ENCODE measurements at places on chromosomes 5 and 9.

DNA sequence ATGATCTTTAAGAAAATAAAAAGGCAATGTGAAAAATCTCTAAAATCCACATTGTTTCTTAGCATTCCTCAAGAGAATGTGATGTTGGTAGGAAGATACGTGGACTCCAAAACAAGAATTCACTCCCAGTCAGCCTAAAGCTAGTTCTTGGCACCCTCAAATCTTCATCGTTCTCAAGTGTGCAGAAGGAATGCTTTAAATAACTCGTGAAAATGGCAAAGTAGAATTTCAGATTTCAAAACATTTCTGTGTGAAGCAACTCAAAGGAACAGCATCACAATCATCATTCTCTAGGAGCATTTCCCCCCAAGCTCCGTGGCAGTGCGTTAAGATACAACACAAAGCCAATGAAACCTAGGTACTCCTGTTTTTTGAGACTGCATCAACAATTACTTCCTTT, 185.1 kb upstream of the DMAC1 start:
- DNase-seq, result no peak

DNA sequence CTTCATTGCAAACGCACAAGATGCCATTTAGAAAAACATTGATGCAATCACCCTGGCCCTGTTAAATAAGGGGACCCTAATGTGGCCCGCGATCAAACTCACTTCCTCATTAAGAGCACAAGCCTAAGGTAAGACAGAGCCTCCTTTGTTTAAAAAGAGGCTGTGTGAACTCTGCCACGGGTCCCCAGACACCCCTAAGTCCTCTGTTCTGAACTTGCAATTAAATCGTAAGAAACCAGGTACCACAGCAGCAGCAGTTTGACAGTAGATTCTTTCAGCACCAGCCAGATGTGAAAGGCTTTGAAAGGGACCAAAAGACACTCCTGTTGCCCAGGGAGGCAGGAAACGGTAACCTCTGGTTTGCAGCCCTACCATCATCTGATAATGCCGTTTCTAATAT, 346.3 kb downstream of the TMEM167A start:
- no peak for DNase-seq

- DNase-seq, result no peak
Measured at GRCh38 chr5:102591650-102592049, 92.8 kb upstream of the SLCO6A1 start.

GRCh38 chr5:86330736-86331135, 287.0 kb upstream of the COX7C start:
- DNase-seq, result no peak

DNA sequence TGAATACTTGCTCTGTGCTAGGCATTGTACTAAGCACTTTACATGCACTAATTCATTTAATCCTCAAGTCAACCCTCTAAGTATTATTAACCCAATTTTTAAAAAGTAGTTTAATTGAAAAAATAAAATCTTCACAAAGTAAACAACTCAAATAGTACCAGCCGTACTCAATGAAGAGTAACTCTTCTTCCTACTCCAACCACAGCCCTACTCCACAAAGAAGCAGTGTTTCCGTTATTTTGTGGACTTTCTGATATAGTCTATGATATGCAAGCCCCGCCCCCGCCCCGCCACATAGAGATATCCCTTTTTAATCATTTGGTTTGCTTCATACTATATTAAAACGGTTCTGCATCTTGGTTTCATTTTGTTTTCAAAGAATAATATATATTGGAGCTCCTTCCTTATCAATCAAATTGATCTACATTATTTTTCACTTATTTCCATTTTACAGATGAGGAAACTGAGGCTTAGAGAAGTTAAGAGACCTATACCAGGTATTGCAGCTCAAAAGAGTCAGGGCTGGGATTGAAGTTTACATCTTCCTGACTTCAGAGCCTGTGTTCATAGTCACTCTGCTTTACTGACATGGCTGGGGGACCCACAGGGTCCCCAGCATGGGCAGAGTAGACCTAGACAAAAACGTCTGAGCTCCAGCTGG, 78.6 kb downstream of the PCDH1 start:
- DNase-seq, result no peak

DNA sequence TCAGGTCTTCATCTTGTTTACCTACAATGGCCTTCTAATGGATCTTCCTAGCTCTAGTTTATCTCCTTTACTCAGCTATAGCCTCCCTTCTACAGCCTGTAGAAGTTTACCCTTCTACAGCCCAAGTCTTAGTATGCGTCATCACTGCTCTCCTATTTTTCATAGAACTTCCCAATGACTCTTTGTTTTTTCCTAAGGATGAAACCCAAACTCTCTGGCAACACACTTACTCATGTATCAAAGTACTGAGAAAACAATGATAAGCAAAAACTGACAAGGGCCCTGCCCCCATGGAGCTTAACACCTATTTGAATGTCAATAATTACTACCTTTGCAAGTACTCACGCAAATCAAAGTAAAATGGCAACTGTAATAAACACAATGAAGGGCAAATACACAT, 33.7 kb downstream of the LEAP2 start:
- DNase-seq, result no peak

DNA sequence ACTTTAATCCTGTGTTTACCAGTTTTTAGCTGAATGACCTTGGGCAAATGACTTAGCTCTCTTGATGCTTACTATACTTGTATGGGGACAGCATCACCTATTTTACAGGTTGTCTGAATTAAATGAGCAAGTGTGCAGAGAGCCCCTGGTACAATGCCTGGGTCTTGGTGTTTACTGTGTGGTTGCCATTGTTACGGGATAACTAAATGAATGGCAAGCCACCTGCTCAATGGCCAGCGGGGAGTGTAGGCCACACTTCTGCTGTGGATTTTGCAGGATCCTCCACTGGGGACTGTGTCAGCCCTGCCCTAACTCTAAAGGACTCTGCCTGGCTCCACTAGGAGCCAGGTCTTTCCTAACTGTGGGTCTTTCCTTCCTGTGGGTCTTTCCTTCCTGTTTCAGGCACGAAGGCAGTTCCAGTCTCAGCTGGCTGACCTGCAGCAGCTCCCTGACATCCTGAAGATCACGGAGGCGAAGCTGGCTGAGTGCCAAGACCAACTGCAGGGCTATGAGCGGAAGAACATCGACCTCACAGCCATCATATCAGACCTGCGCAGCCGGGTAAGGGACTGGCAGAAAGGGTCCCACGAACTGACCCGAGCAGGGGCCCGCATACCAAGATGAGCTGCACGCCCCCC, 10.3 kb upstream of the GLE1 start:
- DNase-seq, result no peak

DNA sequence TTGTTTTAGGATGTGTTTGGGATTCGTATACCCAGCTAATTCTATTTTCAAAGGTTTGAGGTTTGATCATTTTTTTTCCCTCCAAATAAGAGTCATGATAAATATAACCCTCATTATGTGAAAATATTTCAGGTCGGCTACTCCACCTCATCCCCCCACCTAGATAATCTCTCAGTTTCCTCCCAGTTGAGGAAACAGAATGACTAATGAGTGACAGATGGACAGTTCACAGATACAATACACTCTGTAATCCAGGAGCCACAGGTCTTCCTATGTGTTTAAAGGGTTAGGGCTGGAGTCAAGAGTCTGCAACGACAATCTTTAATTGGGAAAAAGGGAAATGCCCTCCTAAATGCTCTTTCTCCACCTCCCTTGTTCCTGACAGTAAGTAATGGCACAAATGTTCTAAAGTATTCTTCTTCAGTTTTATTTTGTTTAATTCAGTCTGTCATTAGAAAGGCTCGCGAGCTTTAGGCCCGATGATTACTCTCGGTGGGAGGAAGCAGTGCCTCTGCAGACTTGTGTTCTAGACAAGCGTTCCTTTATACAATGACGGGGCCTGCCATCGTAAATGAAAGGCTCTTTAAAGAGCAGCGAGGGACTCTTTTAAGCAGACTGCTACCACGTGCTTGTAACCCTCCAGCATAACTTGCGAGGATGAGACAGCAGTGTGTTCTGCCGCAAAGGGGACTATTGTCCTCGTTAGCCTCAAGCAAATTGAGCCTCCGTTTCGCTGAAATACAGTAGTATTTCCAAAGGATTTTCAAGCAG, 69.0 kb downstream of the MEF2C start:
- DNase-seq, result no peak

DNA sequence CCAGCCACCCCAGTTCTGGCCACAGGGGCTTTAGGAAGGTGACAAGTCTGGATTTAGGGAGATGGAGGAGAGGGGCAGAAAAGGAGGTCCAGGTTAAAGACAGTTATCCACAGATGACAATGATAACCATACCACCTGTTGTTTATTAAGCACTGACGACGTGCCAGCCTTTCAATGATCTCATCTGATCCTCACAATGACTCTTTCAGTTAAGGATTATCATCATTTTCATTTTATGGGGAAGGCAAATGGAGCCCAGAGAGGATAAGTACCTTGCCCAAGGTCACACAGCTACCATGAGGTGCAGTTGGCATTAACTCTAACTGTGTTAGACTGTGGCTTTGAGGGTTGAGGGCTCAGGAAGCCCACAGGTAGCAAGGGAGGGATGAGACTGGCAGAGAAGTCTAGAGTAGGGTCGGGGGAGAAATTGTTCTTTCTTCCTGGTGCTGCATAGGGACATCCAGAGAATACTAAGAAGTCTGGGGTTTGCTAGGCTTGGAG, 21.5 kb upstream of the JADE2 start:
- DNase-seq, result no peak

DNA sequence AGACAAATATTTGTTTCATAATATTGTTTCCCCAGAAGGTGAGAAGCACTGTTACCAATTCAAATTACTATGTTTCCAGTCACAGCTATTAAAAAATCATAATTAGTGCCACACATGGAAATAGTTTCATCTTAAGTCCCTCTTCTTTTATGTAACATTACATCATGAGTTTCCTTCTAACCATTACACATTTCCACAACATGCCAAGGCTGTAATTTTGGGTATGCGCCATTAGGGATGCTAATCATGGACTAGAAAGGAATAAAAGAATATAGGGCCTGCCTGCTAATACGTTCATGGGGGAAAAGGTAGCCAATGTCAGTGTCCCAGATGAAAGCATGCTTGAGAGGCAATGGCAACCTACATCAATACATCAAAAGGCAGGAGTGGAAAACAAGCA, 142.5 kb upstream of the LPAR1 start:
- no peak for DNase-seq

DNA sequence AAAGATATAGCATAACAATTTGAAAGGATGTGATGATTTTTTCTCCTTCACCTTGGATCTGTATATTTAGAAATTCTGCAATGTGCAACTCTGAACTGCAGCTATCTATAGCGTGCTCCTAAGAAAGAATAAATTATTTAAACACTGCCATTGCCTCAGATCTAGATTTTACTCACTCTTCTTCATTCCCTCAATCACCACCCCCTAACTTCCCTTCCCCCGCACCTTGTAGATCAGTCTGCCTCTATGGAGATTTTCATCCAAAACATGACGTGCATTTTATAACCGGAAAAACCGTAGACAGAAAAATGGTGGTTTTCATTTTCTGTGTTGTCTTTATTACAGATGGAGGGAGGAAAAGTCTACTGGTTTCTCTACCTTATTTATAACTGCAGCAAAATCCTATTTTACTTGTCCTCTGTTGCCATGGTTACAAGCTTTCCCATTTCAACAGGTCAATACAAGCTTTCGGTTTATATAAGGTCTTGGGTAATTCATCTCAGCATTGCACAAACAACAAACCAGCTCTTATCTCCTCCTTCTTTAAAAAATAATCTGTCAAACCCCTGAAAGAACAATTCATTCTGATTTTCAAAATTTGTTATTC, 480.0 kb downstream of the TAF11L14 start:
- no peak for DNase-seq

GRCh38 chr9:127873223-127873691, 4.2 kb downstream of the AK1 start:
- DNase-seq, result no peak

DNA sequence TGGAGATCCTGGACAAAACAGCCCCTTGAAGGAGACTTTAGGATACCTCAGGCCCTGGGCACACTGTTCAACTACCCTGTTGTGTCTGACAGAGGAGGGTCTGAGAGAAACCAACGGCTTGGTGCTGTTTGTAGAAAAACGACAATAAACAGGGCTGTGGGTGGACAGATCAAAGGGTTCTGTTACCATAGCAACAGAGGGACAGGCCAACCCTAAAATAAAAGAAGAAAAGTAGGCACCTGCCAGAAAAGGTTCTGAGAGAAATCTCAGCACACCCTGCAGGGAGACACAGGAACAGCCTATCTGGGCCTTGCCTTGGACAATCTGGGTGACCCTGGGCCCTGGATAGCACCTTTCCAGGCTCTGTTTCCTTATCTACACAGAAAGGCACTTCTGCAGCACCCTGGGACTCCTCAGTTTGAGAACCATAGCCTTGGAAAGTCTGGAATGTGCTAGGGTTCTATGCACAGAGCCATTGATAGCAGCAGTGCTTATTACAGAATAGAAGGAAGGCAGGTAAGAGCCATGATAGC, 104.8 kb upstream of the TBC1D2 start:
- no peak for DNase-seq

DNA sequence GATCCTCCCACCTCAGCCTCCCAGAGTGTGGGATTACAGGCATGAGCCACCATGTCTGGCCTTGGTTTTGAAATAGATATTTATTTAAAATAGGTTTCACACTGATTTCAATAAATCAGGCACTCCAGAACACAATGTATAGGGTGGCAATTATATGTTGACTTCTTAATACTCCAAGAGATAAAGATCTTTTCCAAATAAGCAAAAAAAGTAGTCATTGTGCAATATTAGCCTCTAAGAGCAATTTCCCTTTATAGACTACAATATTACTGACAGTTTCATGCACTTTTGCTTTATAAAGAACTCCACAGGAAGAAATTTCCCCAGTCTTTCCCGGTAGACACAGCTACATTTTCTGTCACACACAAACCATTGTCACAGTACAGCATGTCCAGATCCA, 23.4 kb upstream of the RUFY1 start:
- DNase-seq, result no peak

- DNase-seq, result no peak
Measured at GRCh38 chr5:58074222-58074621, 385.7 kb downstream of the PLK2 start.

- DNase-seq, result no peak
Measured at GRCh38 chr9:109269839-109270238, 51.0 kb downstream of the EPB41L4B start.

DNA sequence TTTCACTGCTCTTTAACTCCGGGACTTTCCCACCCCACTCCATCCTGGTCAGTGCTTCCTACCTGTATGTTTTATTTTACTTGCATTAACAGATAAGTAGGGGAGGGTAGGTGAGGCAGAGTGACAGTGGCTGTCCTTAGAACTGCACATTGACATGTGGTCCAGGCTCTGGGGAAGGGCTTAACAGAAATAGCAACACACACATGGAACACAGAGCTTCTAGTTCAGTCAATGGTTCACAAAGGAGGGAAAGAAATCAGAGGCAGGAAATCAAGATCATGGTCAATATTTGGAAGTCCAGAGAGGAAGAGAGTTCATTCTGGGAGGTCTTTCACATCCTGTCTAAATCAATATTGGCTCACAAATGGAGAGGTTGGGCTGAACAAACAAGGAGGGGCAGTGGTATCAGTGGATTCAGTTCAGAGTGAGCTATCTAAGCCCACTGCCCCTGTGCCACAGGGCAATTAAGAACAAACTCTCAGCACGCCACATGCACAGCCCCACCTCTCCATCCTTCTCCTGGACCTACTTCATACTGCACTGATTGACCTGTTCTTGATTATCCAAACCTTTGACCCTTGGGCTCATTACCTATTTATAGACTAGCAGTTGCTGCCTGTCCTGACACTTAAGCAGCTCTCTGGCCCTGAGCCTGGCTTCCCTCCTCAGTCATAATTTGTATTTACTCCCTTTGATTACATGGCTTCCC, 6.2 kb upstream of the VPS13A start:
- no peak for DNase-seq

- DNase-seq, result no peak
Measured at GRCh38 chr5:167049043-167049663, 1242.3 kb upstream of the WWC1 start.

GRCh38 chr5:40683305-40683704, 3.6 kb downstream of the PTGER4 start:
- DNase-seq, result no peak

All from activated CD4-positive, alpha-beta T cell treated with anti-CD3 and anti-CD28 coated beads for 24 hours (primary cell).